ENCODE measurements at places on chromosomes 16 and 17.

DNA sequence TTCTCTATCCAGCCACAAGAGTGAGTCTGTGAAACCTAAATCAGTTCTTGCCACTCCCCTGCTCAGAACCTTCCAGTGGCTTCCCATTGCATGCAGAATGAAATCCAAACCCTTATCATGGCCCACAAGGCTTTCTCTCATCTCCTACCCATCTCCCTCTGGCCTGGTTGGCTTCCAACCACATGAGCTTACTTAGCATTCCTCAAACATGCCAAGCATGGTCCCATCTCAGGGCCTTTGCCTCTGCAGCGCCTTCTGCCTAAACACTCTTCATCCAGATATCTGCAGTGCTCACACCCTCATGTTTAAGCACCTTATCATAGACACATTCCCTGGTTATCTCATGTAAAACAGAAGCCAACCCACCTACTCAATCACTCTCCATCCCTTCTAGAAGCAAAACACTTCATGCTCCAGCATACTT is 15.5 kb downstream of the TK2 start:
- DNase-seq, result no peak

DNA sequence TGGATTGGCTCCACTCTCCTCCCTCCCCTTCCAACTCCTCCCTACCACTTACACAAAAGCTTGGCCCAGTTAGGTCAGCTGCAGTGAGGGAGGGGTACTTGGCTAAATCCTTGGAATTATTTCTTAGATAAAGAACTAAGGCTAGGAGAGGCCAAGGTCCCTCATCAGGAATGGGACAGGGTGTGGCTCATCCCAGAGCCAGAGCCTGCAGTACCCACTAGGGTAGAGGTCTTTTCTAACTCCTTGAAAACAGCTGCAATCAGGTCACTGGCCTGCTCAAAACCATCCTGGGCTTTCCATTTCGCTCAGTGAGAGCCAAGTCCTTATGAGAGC is 1.9 kb upstream of the SLC46A1 start:
- no peak for DNase-seq

DNA sequence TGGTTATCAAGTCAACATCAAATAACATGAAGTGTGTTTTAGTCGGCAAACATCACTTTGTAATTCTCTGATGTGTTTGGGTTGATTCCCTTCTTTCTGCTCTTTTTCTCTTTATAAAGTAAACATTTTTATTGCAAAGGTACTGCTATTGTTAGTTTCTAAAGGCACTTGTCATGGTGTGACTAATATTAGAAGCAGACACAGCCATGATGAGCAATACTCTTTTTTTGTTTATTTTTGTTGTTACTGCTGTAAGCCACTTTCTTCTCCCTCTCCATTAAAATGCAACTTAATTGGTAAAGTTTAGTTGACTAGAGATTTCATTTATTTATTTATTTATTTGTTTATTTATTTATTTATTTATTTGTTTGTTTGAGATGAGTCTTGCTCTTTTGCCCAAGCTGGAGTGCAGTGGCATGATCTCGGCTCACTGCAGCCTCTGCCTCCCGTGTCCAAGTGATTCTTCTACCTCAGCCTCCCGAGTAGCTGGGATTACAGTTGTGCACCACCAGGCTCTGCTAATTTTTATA is 424.7 kb downstream of the WWOX start:
- DNase-seq, result no peak

- DNase-seq, result no peak
Observed at GRCh38 chr16:46883353-46883689, 841 bp upstream of the GPT2 start.

- no peak for DNase-seq
Observed at GRCh38 chr16:48121276-48121675, 34.5 kb downstream of the ABCC12 start.

- DNase-seq, result no peak
Observed at GRCh38 chr16:54878301-54878700, 52.4 kb upstream of the IRX5 start.

- DNase-seq, result no peak
Observed at GRCh38 chr17:81939881-81940385, 2.8 kb upstream of the PYCR1 start.

DNA sequence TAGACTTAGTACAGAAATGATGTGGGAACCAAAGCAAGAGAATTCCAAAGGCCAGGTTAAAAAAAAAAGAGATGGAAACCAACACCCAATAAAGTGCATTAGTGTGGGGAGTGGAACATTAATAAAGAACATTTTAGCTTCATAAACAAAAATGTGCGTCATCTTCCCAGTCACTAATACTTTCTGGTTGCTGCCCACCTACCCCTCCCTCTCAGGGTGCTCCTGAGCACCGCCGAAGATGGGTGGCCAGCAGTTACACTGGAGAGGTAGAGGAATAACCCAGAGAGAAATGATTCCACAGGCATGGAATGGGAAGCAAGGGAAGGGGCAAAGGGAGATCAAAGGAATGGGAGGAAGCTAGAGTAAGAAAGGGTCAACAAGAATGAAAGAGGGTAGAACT is 6.0 kb upstream of the CHD3 start:
- no peak for DNase-seq

DNA sequence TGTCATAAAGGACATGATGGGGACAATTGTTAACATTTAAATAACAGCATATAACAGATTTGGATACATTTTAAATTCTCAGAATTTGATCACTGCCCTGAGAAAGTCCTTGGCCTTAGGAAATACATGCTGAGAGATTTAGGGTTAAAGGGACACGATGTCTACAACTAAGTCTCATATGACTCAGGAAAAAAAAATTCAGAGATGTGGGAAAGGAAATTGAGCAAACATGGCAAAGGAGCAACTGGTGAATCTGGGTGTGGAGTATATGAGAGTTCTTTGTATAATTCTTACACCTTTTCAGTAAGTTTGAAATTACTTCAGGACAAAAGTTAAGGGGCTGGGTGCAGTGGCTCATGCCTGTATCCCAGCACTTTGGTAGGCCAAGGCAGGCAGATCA is 18.2 kb downstream of the MPP3 start:
- no peak for DNase-seq

- DNase-seq, result peak; percentile 77
Observed at GRCh38 chr17:16991349-16992009, 19.6 kb upstream of the TNFRSF13B start.

- DNase-seq, result no peak
Observed at GRCh38 chr17:72240333-72240732, 119.5 kb downstream of the SOX9 start.

DNA sequence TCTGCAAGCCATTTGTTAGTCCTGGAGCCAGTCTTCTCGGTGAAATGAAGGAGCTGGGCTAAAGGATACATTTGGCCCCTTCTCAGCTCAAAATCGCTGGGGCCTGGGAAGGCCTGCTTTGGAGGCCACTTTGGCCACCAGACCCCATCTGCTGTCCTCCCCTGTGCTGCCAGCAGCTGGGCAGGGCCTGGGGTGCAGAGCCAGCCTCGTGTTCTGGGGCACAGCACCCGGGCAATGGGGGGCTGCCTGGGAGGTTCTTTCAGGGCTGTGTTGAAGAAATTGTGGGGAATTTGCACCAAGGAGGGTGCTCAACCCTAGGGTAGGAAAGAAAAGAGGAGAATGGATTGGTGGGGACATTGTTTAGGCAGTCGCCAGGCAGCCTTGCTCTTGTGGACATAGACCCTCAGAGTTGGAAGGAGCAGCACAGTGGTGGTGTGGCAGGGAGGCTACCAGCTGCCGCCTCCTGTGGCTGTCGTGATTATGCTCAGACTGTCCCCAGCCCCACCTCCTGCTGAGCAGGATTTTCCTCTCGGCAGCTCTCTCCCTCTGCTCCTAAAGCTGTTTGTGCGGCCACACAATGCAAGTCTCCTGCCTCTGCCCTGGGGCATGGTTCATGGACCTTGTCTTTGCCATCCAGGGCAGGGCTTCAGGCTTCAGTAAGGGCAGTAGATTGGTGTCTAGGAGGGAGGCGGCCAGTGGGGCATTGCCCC is 174.8 kb downstream of the NTN1 start:
- DNase-seq, result no peak

- DNase-seq, result no peak
Observed at GRCh38 chr17:42174126-42174783, 6.7 kb downstream of the KCNH4 start.

DNA sequence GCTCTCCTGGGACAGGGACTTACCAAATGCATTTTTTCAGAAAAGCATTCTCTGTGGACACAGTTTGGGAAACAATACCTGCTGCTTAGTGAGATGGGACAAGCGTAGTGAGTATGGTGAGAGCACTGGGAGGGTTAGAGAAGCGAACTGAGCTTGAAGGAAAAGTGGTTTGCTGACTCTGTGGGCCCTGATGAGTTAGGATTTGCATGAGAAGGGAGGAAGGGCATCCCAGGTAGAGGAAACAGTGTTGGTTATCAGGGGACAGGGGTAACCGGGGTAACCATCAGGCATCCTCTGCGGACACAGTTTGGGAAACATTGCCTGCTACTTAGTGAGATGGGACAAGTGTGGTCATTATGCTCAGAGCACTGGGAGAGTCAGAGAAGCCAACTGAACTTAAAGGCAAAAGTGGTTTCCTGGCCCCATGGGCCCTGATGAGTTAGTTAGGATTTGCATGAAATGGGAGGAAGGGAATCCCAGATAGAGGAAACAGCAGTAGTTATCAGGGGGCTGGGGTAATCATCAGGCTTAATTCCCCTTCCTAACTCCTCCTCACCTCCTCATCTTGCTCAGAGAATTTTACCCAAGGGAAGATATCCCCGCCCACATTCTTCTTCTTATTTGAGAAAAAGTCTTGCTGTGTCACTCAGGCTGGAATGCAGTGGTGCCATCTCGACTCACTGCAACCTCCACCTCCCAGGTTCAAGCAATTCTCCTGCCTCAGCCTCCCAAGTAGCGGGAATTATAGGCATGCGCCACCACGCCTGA is 319.3 kb downstream of the RBFOX1 start:
- no peak for DNase-seq

DNA sequence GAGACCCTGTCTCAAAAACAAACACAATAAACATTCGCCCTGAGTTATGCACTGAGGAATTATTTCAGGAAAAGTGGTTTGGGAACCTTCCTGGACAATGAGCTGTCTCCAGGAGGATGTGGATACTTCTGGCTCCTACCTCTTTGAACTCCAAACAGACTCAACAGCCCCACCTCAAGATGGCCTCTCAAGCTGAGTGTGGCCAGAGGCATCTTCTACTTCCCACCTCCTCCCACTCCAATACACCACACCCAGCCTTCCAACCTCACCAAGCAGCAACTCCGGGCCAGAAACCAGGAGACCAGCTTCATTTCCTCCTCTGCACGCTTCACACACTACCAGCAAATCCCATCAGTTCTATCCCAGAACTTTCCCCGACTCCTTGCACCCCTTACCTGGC is 11.6 kb downstream of the HBQ1 start:
- DNase-seq, result no peak

GRCh38 chr16:84568066-84568465 is 49.8 kb downstream of the COTL1 start:
- no peak for DNase-seq

DNA sequence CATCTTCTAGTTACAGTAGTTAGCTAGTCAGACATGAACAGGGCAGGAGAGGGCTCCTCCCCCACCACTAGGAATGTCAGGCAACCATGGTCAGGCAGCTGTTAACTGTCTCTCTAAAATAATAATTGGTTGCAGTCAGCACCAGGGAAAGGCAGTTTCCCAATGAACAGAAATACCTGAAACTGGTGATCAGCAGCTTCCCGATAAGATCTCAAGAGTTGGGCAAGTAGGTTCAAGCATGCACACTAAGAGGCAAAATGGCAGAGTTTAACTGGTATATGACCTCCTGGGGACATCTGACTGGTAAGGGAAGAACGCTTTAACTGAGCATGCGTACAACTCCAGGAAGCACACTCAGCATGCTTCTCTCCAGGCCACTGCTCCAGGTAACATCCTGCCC is 12.6 kb upstream of the XYLT1 start:
- no peak for DNase-seq

DNA sequence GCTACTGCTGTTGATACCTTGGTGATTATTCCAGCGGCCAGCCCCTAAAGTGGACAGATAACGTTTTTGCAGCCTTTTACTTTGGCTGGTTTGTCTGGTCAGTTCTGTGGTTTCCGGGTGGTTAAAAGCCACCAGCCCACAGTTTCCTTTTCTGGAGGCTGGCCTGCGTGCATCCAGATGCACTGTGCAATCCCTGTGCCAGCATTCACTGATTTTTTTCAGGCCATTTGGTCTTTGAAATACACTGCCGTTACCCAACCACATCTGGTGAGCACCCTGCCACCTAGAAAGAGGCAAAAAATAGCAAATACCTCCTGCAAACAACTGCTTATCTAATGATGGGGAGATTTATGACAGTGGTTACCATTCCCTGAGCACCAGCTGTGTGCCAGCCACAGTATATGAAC is 797 bp downstream of the NUDT7 start:
- DNase-seq, result peak; percentile 89

GRCh38 chr16:20735490-20735889 is 6.1 kb downstream of the THUMPD1 start:
- DNase-seq, result no peak

GRCh38 chr16:72836181-72836580 is 211.7 kb downstream of the ZFHX3 start:
- no peak for DNase-seq

GRCh38 chr16:50538411-50539052 is 9.7 kb upstream of the NKD1 start:
- DNase-seq, result no peak

GRCh38 chr16:81831722-81832126 is 52.6 kb downstream of the PLCG2 start:
- DNase-seq, result peak; percentile 95

- DNase-seq, result no peak
Observed at GRCh38 chr17:41894791-41895331, 23.9 kb downstream of the ACLY start.

DNA sequence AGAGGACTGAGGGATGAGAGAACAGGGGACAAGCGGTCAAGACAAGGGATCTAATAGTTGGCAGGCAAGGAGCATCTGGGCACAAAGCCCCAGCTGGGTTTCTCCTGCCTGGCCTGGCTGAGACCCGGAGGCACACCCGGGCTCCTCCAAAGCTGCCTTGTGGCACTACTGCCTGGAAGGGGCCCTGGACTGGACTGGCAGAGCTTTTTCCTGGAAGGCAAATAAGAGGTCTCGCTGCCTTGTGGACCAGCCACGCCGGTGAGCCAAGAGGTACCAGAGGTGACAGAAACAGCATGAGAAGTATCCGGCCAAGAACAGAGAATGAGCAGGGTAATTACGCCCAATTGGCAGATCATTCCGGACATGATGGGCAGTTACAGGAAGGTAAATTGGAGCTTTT is 64.6 kb downstream of the GTF3C1 start:
- no peak for DNase-seq

- DNase-seq, result no peak
Observed at GRCh38 chr16:58381661-58382060, 10.6 kb upstream of the GINS3 start.

DNA sequence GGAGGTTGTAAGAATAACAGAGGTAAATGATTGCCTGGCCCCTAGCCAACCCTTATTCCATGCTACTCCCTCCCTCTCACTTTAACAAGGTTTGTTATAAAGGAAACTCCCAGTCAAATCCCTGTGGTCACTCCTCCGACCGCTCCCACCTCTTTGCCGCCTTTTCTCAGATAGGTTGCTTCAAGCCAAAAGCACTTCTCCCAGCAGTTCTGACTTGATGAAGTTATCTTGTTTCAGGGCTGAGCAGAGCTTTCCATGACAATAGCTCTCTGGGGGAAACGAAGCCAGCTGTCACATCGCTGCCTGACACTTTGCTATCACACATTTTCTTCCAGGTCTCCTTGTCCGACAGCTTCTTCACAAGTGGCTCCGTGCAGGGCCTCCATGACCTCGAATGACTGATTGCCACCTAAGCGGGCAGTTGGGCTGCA is 278.6 kb downstream of the HAPSTR1 start:
- no peak for DNase-seq

- no peak for DNase-seq
Observed at GRCh38 chr17:43918026-43918389, 10.7 kb upstream of the MPP2 start.

Measured in KBM-7 (cell line).